T-cell (primary cell): ENCODE measurements at places on chromosomes 2 and 18. TPM values are rescaled to one million over a fixed set of nuclear protein-coding genes. Genes with fewer than 3 reads are reported as not detected.

TUBA4B gene
- not detected for total RNA-seq

NYAP2 gene
- not detected for total RNA-seq

IGFBP5 gene
- not detected for total RNA-seq

GRCh38 chr2:69791045-69791444 lies 38.4 kb upstream of the GMCL1 start:
- no peaks in the 10 kb centered on the region for H3K27me3 ChIP-seq
- H3K4me1 ChIP-seq, result no peaks in the 10 kb centered on the region
- no peak for DNase-seq
- no peak overlapping the region for H3K4me3 ChIP-seq

GRCh38 chr2:216922175-216922780 lies 62.4 kb upstream of the TNP1 start:
- DNase-seq, result no peak
- H3K27me3 ChIP-seq, result no peaks in the 10 kb centered on the region
- H3K27ac ChIP-seq, result no peak overlapping the region
- no peaks in the 10 kb centered on the region for H3K36me3 ChIP-seq
- no peak overlapping the region for H3K4me3 ChIP-seq

- no peaks in the 10 kb centered on the region for H3K4me1 ChIP-seq
- no peaks in the 10 kb centered on the region for H3K36me3 ChIP-seq
- no peaks in the 10 kb centered on the region for H3K27me3 ChIP-seq
These were observed 214.9 kb upstream of the TNP1 start for GRCh38 chr2:217074576-217075255.

GRCh38 chr2:152648336-152648735 lies 68.9 kb downstream of the PRPF40A start:
- no peaks in the 10 kb centered on the region for H3K4me1 ChIP-seq
- no peaks in the 10 kb centered on the region for H3K27me3 ChIP-seq
- no peaks in the 10 kb centered on the region for H3K36me3 ChIP-seq
- DNase-seq, result no peak
